ENCODE measurements at places on chromosomes 5 and 9. TPM values are rescaled to one million over a fixed set of nuclear protein-coding genes. Genes with fewer than 3 reads are reported as not detected.

DNA sequence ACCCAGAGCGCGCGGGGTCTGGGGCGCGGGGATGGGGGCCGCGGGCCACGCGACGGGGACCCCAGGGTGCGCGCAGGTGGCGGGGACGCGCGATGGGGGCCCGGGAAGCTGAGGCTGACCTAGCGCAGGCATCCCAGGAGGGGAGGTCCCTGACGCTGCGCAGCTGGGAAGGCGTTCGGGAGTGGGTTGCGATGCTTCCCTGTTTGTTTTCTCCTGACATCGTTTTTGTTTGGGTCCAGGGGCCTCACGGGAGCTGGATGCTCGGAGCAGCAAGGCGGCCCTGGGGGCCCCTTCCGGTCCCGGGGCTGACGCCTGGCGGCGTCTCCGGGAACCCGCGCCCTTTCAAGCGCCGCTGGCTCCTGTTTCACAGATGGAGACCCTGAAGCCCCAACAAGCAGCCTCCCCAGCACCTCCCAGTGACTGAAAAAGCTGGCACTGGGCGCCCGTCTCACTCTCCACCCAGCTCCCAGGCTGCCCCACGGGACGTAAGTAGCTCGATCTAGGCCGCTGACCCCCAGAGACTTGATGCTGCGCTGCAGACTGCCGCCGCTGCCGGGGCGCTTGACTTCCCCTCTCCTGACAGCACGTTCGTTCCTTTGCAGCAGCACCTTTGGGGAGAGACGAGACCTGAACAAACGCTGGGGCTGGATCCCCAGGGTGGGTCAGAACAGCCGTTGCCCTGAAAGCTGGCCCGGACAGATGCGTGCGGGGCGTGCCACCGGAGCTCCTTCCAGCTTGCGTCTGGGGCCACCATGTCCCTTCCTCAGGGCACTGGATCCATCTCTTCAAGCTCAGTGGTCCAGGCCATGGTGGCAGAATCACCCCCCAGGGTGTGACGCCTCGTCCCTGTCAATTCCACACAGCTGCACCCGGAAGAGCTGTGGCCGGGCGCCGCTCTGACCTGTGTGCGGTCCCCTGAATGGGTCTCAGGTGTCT is 593 bp downstream of the BRD3OS start:
- no peaks in the 10 kb centered on the region for H3K27me3 ChIP-seq
- H3K4me1 ChIP-seq, result peaks cover 6% of the 10 kb centered on the region
- peak overlapping the region; percentile 93 for H3K4me3 ChIP-seq
- H3K36me3 ChIP-seq, result no peaks in the 10 kb centered on the region
- peak overlapping the region; percentile 44 for H3K27ac ChIP-seq

GRCh38 chr5:60738933-60739332 is 39.0 kb upstream of the DEPDC1B start:
- no peak overlapping the region for H3K27ac ChIP-seq
- no peaks in the 10 kb centered on the region for H3K36me3 ChIP-seq
- H3K4me1 ChIP-seq, result no peaks in the 10 kb centered on the region
- DNase-seq, result no peak
- no peaks in the 10 kb centered on the region for H3K27me3 ChIP-seq

DNA sequence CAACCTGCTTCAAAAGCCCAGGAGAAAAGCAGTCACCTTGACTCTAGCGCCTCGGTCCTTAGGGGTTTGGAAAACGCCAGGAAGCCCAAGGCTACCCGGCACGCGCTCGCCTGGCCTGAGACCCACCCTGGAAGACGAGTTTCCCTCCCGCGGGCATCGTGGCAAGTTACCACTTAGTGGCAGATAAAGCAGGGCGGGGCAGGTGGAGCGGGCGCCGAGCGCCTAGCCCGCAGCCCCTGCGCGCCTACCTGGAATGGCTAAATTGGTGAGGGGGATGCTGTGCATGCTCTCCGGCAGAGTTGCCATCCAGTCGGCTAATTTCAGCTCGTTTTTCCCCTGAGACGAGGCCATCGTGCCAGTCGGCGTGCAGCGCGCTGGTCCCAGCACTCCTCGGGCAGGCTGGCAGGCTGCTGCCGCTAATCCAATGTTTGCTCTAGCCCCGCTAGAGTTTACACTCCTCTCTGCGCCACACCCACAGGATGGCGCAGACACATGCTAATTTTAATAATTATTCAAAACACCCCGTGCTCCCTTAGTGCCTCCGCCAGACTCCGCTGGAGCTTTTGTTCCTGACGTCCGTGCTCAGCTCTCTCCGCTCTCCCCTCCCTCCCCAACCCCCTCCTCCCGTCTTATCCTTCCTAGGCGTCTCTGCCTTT is at the start of gene PLCXD3:
Gene PLCXD3 (minus strand): TSS at position 426 of the 656 bp plus-strand sequence. CDS start 75 bp downstream, at position 351.
- peak; percentile 29 for DNase-seq
- no peak within 1 kb of the TSS for H3K27ac ChIP-seq
- H3K4me1 ChIP-seq, result no peaks in the 10 kb centered on the region
- no peaks in the 10 kb centered on the region for H3K36me3 ChIP-seq
- H3K27me3 ChIP-seq, result peaks cover 43% of the 10 kb centered on the region

DNA sequence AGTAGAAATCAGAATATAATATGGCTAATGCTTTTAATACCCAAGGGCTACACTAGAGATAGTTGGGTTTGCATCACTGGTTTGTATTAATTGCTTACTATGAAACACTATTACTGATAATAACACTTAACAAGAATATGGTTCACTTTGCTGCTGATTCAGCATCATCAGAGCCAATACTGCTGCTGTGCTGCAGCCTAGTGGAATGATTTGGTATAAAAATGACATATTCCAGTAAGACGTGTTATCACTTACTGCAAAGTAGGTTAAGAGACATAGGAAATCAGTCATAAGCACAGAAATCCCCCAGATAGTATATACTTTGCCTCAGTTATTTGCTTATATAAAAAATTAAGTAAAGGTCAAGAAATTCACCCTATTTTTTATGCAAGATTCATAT is 2.8 kb downstream of the CDH10 start:
- DNase-seq, result peak; percentile 43
- no peaks in the 10 kb centered on the region for H3K36me3 ChIP-seq
- H3K4me3 ChIP-seq, result no peak overlapping the region
- H3K27me3 ChIP-seq, result no peaks in the 10 kb centered on the region
- no peak overlapping the region for H3K27ac ChIP-seq

- H3K27ac ChIP-seq, result no peak overlapping the region
- H3K27me3 ChIP-seq, result no peaks in the 10 kb centered on the region
- no peaks in the 10 kb centered on the region for H3K36me3 ChIP-seq
- H3K4me3 ChIP-seq, result no peak overlapping the region
These were observed 94.5 kb downstream of the LMNB1 start for GRCh38 chr5:126871441-126871840.

DNA sequence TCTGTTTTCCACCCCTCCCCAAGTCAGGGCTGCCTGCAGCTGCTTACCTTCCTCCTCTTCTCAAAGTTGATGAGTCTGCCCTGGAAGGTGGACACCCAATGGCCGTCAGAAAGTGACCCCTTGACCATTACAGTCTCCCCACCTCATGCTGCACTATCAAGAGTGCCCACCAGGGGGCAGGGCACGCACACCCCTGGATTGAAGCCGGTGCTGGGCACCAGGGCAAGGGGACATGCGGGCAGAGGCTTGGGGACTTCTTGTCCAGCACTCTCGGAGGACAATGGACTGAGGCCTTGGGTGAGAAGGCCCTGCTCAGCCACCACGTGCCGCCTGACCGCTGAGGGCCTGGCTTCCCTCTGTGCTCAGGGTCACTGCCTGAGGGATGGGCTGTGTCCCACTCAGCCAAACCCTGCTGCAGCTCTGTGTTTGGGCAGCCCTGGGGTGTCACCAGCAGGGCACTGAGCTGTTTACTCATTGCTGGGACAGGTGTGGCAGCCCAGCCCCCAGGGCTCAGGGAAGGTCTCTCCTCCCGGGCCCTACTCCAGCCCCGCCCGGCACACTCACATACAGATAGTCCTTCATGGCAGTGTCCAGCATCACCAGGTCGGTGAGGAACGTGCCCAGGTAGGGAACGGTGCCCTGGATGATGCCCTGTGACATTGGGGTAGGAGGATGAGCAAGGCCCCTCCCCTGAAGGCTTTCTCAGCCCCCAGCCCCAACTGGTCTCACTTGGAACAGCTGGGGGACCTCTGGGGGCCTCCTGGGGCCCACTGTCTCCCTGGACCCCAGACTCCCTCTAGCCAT is 17.7 kb downstream of the RALGDS start:
- no peaks in the 10 kb centered on the region for H3K4me1 ChIP-seq
- H3K4me3 ChIP-seq, result no peak overlapping the region
- no peaks in the 10 kb centered on the region for H3K36me3 ChIP-seq
- DNase-seq, result peak; percentile 56

DNA sequence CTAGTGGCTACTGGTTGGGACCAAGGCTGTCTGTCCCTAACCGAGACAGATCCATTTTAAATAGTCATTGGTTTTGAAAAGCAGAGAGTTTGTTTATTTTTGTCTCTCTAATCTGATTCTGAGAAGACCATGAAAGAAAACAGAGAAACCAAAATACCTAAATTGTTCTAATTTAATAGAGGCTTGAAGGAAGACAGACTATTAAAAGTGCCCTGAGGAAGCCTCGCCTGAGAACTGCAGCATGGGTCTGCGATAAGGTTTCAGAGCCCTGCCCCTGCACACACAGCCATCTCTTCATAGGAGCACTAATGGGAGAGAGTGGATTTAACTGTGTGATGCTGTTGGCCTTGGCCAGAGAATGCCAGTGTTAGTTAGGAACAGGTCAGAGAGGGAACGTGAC is 175.5 kb upstream of the SV2C start:
- no peaks in the 10 kb centered on the region for H3K4me1 ChIP-seq
- no peak overlapping the region for H3K4me3 ChIP-seq
- no peak for DNase-seq
- no peak overlapping the region for H3K27ac ChIP-seq
- peaks cover 8% of the 10 kb centered on the region for H3K27me3 ChIP-seq

Gene CARTPT
- not detected for polyA plus RNA-seq

- no peaks in the 10 kb centered on the region for H3K36me3 ChIP-seq
- DNase-seq, result no peak
- peaks cover 29% of the 10 kb centered on the region for H3K4me1 ChIP-seq
- no peak overlapping the region for H3K27ac ChIP-seq
- peaks cover 16% of the 10 kb centered on the region for H3K27me3 ChIP-seq
These were observed 3.0 kb downstream of the N4BP3 start for GRCh38 chr5:178116143-178116885.

DNA sequence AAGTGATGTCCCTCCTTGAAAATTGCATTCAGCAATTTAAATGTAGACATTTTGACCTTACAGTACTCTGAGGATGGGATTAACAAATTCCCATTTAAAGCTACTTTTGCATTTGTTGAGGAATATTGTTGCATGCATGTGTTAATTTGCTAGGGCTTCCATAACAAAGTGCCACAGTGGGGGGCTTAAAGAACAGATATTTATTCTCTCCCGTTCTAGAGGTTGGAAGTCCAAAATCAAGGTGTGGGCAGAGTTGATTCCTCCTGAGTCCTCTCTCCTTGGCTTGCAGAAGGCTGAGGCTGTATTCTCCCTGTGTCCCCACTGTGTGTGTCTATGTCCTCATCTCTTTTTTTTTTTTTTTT is 51.8 kb upstream of the CDK20 start:
- no peaks in the 10 kb centered on the region for H3K4me1 ChIP-seq
- H3K27ac ChIP-seq, result no peak overlapping the region
- H3K27me3 ChIP-seq, result no peaks in the 10 kb centered on the region
- no peak overlapping the region for H3K4me3 ChIP-seq
- H3K36me3 ChIP-seq, result no peaks in the 10 kb centered on the region

GRCh38 chr5:126718236-126718868 is 58.6 kb upstream of the LMNB1 start:
- no peaks in the 10 kb centered on the region for H3K36me3 ChIP-seq
- H3K27ac ChIP-seq, result no peak overlapping the region
- H3K27me3 ChIP-seq, result no peaks in the 10 kb centered on the region
- H3K4me3 ChIP-seq, result no peak overlapping the region
- peak; percentile 8 for DNase-seq
- H3K4me1 ChIP-seq, result no peaks in the 10 kb centered on the region

Gene FSTL4
- 0.74 TPM for polyA plus RNA-seq

- peaks cover 28% of the 10 kb centered on the region for H3K27me3 ChIP-seq
- H3K27ac ChIP-seq, result no peak overlapping the region
- H3K4me1 ChIP-seq, result no peaks in the 10 kb centered on the region
- no peak for DNase-seq
- H3K36me3 ChIP-seq, result no peaks in the 10 kb centered on the region
- no peak overlapping the region for H3K4me3 ChIP-seq
These were observed 13.8 kb upstream of the CLPTM1L start for GRCh38 chr5:1358726-1359025.

Measured in hepatocyte (in vitro differentiated cells).